GOT3 (cell line): ENCODE measurements at places on chromosomes 6 and 20.

DNA sequence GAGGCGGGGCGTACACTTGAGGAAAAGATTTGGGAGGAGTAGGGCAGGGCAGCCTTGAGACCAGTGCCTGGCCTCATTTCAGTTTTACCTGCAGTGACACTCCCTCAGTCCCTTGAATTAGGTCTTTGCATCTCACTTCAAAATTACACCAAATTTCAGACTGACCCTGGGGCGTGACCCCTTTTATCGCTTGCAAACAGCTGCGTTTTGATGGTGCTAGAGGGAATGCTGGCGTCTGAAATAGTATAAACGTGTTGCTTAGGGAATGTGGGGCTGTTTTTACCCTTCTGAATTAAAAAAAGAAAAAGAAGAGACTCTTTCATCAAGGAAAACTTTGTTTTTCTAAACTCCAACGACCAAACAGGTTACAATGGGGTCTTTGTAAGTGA lies 21.0 kb downstream of the COL9A1 start:
- DNase-seq: no peak

DNA sequence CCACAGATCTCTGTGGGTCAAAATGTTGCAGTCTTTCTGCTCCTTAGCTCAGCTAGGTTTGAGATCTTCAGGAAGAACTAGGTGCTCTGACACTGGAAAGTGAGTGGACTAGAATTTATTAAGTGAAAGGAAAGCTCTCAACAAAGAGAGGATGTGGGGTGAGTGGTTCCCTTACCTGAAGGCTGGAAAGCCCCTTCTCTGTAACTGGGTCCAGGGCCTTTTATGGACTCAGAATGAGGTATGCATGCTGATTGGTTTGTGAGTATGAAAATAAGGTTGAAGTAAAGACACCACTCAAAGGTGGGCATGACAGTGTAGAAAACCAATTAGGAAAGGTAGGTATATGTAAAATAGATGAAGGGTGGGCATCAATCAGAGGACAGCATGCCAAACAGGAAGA lies 485.5 kb downstream of the CD109 start:
- no peak for DNase-seq

DNA sequence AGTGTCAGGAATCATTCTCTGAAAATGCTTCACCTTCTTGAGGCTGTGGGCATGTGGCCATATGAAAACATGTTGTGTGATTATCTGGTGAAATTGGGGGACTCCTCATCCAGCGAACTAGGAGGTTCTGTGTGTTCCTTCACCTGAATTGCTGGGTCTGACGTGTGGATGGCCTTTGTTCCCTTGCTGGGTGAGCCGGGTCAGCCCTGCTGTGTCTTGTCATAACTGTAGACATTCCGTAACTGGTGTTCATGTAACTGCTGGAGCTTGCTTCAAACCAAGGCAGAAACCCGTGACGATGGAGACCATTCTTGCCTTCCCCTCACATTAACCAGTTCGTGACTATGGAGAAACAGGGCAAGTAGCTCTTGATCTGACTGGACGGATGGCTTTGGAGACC lies 123.5 kb downstream of the GMPR start:
- DNase-seq: no peak

- DNase-seq: no peak
These were observed 21.6 kb upstream of the MAFB start for GRCh38 chr20:40710603-40711002.

DNA sequence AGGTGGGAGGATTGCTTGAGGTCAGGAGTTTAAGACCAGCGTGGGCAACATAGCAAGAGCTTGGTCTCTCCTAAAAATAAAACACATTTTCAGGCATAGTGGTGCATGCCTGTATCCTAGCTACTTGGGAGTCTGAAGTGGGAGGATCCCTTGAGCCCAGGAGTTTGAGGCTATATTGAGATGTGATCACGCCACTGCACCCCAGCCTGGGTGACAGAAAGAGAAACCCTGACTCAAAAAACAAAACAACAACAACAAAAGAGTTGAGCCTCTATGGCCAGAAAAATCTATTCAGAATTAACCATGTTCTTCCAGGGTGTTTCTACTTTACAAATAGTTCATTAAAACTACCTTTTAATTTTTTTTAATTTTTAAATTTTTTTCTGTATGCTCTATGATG lies 60.6 kb downstream of the TIAM2 start:
- no peak for DNase-seq
